ENCODE measurements at places on chromosomes 7 and 10.

DNA sequence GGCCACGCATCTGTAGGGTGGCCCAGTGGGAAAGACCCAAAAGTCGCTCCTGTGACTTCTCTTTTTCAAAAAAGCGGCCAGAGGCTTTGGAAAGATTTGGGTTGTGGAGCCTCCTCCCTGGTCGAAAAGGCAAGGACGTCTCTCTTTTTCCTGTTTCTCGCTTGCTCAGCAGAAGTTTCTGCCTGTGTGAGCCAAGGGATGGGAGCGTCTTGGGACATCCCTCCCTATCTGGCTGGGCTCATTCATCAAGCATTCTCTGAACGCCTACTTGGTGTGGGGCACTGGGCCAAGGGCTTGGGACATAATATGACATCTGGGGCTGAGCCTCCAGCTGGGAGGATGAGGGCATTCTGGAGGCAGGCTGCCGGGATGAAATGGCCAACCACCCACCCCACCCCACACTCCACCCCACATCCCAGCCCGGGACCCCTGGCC, 120.9 kb downstream of the C10orf105 start:
- no peak for DNase-seq

- DNase-seq = no peak
Observed at GRCh38 chr7:39468808-39469374, 97.3 kb upstream of the YAE1 start.

- DNase-seq = no peak
Observed at GRCh38 chr10:5658871-5659618, 7.3 kb downstream of the ASB13 start.

DNA sequence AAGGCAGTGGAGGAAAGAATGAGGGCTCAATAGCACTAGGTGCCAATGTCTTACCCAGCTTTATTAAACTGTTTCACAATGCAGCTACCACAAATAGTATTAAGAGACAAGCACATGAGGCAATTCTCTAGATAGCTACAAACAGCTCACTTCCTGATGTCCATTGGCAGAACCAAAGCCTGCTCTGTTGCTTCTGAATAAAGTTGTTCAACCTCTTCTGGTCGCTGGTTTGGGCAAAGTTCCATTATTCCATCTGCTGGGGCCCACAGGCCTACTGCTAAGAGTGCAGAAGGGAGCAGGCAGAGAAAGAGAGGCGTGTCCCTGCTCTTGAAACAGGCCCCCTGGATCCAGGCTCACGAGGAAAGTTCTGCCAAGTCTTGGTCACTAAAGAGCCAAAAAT, 173.9 kb downstream of the ZNF438 start:
- DNase-seq = no peak

- no peak for DNase-seq
Observed at GRCh38 chr10:112361951-112362751, 11.8 kb upstream of the ACSL5 start.

- DNase-seq = no peak
Observed at GRCh38 chr10:45080331-45080730, 79.6 kb downstream of the ZNF22 start.

DNA sequence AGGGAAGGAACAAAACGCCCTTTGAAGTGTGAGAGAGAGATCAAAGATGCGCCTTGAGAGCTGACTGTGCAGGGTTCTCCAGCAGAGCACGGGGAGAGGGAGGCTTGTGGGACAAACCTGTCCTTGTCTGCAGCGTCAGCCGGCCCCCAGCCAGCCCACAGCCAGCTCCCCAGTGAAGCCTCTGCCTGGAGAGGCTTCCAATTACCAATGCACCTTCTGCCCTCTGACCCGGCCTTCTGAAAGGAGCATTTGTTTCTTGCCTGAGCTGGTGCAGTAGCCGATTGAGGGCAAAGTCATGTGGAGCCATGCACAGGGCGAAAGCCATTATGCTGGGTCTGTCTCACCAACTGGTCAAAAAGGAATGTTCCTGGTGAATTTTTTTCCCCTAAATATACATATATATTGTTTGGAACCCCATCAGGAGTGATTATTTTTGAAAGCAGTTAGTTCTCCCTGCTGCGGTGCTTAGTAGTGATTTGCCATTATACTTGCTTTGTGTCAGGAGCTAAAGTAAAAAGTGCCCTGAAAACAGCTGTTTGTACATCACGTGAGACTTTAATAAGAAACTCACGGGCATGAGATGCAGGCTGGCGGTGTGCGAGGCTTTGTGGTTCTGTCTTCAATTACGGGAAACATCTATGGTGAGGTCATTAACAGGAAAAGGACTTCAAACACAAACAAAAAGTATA, 268.6 kb downstream of the KLF6 start:
- no peak for DNase-seq

- no peak for DNase-seq
Observed at GRCh38 chr10:100737355-100738054, 7.9 kb upstream of the PAX2 start.

- DNase-seq = no peak
Observed at GRCh38 chr7:157000741-157001653, 9.5 kb downstream of the MNX1 start.

DNA sequence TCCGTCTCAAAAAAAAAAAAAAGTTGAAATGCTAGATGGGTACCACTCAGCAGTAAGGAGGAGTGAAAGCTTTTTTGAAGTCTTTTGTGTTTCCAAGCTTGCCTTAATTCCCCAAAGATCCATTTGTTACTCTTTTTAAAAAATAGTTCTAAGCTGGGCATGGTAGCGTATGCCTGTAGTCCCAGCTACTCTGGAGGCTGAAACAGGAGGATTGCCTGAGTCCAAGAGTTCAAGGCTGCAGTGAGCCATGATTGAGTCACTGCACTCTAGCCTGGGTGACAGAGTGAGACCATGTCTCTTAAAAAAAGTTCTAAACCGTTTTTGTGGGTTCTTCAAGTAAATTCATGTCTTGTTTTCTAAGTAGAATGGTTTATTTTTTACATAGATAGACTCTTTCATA, 5.3 kb downstream of the TBC1D12 start:
- no peak for DNase-seq

Data from stimulated activated CD4-positive, alpha-beta T cell treated with anti-CD3 and anti-CD28 coated beads, Interleukin-2, amount 100 ng/mL, for 24 hours (primary cell).